ENCODE measurements at places on chromosomes 16 and 17.

DNA sequence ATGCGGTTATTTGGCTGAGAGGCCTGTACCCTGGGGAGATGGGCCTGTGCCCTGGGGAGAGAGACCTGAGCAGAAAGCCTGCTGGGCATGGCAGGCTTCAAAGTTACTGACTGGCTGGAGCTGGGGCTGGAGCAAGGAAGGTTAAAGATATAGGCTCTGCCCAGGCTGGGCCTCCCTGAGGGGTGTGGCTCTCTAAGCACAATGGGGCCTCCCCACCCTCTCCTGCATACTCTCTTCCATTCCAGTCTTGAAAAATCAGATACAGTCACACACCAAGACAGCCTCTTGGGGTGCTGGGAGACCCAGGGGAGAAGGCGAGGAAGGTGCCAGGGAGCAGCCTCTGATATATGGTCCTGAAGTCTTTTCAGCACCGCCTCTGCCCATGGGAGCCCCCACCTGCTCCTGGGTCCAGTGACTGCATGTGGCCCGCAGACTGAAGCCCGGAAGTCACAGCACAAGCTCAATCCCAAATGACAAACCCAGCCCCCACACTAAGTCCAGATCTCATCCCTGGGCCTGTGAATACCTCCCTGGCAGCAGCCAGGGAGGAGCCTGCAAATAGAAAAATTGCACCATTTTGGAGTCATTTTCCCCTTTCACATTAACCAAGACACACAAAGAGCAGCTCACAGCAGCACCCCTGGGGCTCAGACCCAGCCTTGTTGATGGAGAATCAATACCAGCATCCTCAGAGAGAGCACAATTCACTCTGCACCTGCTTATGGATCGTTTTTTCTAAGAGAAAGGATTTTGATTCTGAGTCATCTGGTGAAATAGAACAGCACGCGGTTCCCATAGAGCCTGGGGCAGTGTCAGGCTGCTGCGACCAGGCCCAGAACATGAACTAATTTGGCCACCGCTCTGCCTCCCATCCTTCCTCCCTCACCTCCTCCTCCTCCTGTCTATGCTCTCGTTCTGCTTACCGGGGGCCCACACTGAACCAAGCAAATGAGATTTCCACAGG is 25.6 kb upstream of the CACNG1 start:
- DNase-seq, result no peak

DNA sequence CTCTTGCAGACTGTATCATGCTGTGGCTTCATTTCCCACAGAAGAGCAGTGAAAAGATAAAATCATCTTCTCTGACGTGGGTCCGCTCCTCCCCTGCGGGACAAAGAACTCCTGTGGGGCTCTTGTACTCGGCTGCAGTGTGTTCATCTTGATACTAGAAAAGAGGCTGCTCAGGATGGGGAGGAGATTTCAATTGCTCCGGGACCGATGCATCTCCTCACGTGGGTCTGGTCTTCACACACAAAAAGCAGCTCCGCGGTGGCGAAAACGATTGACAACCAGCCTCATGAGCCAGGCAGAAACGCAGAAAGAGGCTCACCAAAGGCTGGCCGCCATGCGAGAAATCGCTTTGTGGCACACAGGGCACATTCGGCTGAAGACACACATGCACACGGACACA is 14.4 kb upstream of the KCNJ18 start:
- DNase-seq, result no peak

DNA sequence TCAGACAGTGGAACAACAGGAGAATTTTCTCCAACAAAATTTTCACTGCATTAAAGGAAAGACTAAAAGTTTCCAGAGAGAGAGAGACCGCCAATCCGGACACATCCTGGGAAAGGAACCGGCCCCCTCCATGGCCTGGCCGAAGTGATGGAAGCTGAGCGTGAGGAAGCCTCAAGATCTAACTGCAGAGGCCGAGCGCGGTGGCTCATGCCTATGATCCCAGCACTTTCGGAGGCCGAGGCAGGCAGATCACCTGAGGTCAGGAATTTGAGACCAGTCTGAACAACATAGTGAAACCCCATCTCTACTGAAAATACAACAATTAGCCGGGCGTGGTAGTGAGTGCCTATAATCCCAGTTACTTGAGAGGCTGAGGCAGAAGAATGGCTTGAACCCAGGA is 3.9 kb downstream of the CTRB2 start:
- DNase-seq, result no peak

GRCh38 chr17:48037838-48038323 is 284 bp upstream of the COPZ2 start:
- no peak for DNase-seq

GRCh38 chr17:1267471-1267943 is 2.7 kb upstream of the BHLHA9 start:
- no peak for DNase-seq

DNA sequence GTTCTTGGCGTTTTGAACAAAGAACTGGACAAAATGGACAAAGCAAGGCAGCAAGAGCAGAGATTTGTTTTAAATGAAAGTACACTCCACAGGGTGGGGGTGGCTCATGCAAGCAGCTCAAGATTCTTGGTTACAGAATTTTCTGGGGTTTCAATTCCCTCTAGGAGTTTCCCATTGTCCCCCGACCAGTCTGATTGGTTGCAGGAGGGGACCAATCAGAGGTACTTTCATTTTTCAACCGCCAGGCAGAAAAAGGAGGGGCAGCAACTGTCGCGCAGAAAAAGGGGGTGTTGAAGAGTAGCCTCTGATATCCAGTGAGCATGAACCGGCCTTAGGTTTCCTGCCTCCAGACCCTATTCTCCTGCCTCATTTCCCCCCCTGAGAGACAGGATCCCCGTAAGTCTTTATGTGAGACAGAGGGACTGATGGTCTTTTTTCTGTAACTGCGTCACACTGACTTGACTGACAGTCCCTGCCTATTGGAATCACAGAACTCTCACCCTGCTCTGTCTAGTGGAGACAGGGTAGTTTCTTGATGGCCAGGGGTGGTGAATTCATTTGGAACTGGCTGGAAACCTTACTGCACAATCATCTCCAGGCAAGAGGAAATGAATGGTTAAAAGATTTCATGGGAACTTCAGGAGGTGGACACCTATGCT is 59.4 kb upstream of the ALOX12 start:
- DNase-seq, result no peak

DNA sequence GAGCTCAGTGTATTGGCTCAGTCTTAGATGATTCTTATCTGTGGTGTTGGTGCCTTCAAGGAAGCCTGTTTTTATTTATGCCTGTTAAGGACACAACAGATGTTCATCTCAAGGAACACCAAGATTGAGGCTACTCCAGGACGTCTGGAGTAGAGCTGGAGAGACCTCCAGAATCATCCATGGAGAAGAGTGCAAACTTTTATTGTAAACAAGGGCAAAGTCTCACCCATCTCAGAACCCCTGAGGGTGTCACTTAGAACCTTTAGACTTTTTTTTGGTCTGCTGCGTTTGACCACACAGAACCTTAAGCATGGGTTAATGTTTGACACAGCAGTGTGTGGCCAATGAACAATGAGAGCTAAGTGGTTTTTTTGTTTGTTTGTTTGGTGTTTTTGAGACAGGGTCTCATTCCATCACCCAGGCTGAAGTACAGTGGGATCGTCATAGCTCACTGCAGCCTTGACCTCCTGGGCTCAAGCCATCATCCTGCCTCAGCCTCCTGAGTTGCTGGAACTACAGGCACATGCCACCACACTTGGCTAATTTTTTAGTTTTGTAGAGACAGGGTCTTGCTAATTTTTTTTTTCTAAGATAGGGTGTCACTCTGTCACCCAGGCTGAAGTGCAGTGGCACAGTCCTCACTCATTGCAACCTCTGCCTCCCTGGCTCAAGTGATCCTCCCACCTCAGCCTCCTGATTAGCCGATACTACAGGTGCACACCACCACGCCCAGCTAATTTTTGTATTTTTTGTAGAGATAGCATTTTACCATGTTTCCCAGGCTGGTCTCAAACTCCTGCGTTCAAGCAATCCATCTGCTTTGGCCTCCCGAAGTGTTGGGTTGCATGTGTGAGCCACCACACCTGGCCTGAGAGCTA is 16.3 kb downstream of the SLC47A1 start:
- no peak for DNase-seq

GRCh38 chr17:55427587-55427882 is 5.9 kb upstream of the MMD start:
- no peak for DNase-seq

DNA sequence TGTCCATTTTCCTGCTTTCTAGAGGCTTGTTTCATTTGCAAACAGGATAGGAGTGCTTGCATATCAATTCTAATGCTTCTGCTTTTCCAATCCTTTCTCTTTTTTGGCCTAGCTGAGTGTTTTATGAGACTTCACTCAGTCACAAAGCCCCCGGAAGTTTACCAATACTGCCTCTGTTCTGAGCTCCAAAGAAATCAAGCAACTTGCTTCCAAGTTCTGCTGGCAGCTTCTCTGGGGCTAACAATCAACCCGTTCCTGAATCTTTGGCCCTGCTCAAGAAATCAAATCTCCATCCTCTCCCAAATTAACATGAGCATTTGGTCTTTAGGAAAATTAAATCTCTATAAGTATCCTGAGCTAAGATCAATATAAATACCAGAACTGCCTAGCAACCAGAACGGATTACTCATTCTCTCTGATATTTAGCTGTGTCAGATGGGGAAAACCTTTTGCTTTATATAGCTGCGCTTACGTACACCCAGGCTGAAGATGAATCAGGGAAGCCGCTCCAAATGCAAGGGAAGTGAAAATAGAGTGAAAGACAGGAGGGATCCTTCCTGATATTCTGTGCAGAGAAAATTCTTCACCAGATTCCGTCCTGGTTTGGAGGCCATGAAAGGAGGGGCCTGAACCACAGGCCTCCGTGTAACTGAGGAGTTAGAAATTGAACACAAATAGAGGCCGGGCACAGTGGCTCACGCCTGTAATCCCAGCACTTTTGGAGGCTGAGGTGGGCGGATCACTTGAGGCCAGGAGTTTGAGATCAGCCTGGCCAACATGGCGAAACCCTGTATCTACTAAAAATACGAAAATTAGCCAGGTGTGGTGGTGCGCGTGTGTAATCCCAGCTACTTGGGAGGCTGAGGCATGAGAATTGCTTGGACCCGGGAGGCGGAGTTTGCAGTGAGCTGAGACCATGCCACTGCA is 23.3 kb upstream of the GRB2 start:
- no peak for DNase-seq

DNA sequence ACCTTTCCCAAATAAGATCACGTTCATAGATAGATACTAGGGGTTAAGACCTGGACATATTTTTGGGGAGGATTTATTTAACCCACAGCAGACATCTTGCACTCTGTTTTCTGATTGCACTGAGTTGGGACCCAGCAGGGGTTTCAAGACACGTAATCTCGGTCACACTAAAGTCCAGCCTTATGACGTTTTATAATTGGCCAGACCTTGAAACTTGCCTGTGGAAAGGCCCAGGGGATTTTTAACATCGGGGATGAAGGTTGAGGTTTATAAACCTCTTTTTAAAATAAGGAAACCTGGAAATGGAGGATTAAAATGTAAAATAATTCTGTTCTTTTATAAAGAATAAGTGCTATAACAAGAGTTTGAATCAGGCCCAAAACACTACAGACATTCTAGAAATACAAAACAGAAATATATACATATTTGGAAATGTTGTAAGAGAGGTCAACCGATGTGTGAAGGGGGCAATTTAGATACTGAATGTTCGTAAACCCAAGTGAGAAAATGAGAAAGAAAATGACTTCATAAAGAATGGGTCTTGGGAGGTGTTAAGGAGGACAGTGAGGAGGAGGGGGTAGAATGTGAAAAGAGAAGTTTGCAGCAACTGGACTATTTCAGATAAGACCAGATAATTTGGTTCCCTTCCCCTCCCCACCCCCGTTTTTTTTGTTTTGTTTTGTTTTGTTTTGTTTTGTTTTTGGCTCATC is 61.1 kb upstream of the NOL11 start:
- no peak for DNase-seq

- DNase-seq, result no peak
These were observed 10.8 kb downstream of the EXOC7 start for GRCh38 chr17:76092526-76093413.

DNA sequence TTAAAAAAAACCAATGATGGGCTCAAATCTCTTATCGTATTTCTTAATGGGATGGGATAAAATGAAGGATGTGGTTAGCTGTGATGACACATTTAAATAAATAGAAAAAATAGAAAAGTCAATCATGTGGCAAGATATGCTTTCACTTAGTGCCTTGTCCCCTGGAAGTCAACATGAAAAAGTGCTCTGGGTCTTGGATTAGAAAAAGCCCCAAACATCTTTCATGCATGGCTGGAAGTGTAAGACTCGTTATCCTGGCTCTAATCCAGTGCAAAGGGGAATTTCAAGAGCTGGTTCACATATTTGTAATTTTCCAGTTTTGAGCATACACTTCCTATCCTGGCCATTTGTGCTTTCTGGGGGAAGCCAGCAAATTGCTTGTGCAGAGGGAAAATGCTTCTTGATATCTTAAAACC is 160.9 kb downstream of the MAP2K6 start:
- no peak for DNase-seq

DNA sequence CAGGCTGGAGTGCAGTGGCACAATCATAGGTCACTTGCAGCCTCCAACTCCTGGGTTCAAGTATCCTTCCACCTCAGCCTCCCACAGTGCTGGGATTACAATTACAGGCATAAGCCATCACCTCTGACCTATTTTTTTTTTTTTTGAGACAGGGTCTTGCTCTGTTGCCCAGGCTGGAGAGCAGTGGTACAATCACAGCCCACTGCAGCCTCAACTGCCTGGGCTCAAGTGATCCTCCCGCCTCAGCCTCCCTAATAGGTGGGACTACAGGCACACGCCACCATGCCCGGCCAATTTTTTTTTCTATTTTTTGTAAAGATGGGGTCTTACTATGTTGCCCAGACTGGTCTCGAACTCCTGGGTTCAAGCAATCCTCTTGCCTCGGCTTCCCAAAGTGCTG is 5.6 kb upstream of the GGA2 start:
- no peak for DNase-seq

DNA sequence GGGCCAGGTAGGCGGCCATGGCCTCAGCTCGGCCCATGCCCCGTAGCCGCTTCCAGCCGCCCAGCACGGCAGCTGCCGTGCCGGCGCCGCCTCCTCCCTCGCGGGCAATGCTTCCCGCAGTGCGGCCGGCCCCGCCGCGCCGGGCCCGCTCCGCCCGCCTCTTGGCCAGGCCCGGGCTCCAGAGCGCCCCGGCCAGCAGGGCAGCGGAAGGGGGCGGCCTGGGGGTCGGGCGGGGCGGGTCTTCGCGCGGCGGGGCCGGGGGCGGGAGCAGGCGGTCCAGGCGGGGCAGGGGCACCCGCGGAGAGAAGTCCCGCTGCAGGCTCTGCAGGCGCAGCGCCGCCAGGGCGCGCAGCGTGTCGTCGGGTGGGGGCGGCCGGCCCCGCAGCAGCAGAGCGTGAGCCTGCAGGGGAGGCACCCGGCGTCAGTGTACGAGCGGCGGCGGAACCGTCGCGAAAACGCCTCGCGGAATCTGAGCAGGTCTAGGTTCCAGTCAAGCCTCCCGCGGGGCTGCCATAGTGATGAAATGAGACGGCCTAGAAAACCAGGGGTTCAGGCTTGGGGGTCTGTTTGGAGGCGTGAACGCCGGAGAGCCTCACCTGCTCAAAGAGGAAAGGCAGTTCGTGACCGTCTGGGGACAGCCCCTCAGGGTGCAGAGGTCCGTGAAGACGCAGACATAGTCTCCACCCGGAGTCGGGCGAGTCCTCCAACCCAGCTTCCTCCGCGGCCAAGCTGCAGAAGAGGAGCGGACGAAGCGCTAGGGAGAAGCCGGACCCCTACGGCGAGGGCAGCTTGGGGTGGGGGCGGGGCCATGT is 6.6 kb downstream of the PLEKHH3 start:
- no peak for DNase-seq

- no peak for DNase-seq
These were observed 14.1 kb upstream of the SPATA32 start for GRCh38 chr17:45276031-45276430.
